Effector memory CD8-positive, alpha-beta T cell (primary cell): ENCODE measurements at places on chromosomes 1 and 21.

DNA sequence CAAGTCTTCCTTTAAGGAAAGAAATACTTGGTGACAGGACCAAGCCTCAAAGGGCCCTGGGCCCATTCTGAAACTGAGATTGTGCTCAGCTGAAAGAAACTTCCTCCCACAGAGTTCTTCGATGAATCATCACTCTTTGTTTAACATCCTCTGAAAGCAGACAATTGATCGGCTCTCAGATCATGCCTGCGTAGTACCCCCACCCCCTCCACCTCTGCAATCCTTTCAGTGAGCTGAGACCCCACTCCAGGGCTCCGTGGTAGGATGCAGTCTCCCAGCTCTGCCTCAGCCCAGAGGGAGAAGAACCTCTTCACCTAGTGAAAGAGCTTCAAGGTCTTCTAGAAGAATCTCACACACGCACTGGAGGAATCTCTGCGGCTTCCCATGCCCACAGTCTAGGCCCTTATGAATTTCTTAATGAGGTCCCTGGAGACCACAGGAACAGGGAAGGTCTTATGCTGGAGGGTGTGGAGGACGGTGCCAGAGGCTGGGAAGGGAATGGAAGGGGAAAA, 104.9 kb upstream of the SOD1 start:
- H3K27ac ChIP-seq, result no peak overlapping the region
- DNase-seq, result no peak
- peaks cover 4% of the 10 kb centered on the region for H3K36me3 ChIP-seq
- H3K4me1 ChIP-seq, result no peaks in the 10 kb centered on the region

DNA sequence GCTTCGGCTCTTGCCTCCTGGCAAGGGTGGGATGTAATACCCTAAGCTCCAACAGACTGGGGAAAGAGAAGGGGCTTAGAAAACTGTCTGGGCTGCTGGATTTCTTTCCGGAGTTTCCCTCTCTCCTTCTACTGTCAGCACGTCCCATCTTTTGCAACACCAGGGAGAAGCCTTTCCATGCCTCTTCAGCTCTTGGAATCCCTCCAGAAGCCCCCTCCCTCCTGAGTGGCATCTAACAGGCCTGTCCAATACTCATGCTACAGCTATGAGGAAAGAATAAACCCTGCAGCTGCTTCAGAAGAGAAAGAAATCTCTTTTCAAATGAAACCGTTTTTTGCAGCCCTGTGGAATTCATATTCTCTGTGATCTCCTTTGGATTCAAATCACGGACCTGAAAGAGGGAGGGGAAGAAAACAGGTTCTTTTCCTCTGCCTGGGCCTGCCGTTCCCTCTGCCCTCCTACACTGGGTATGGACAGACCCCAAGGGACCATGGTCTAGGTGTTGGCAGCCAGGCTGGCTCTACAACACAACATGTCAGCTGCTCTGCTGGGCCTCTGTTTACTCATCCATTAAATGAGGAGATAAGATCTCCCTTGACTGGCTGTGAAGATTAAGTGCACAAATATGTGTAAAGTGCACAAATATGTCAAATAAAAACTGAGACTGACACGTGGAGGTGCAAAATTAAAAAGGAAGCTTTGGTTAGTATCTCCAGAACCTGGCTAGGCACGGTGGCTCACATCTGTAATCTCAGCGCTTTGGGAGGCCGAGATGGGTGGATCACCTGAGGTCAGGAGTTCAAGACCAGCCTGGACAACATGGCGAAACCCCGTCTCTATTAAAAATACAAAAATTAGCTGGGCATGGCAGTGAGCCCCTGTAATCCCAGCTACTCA, 6.0 kb upstream of the CAPN2 start:
- no peaks in the 10 kb centered on the region for H3K36me3 ChIP-seq
- H3K27ac ChIP-seq, result peak overlapping the region; percentile 6
- no peak for DNase-seq
- H3K4me3 ChIP-seq, result no peak overlapping the region

DNA sequence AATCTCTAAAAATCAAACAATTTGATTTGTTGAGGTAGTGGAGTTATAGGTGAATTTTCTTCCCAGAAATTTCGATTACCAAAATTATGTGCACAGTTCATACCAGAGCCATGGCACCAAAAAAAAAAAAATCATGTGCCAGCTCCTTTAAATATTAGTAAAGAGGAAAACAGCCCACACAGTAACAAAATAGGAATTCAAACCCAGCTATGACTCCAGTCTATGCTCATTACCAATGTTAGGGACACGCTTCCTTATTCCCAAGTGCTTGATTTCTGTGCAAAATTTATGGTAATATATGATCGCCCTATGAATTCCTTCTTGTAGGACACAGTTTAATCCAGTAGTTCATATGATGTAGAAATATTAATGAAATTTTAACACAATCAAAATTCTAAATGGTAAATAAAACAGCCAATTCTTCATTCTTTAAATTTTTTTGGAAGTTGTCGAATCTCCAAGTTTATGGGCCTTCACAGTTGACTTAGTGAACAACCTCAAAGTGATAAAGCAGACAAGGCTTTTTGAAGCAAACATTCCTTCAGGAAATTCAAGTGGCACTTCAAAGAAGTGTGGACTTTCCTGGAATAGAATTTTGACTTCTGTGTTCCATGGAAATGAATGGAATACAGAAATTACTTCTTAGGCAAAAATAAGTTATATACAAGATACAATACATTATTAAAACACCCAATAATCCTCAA, 1.9 kb downstream of the TOR1AIP2 start:
- H3K36me3 ChIP-seq, result peaks cover 18% of the 10 kb centered on the region
- no peaks in the 10 kb centered on the region for H3K27me3 ChIP-seq
- DNase-seq, result no peak
- H3K4me1 ChIP-seq, result peaks cover 25% of the 10 kb centered on the region

DNA sequence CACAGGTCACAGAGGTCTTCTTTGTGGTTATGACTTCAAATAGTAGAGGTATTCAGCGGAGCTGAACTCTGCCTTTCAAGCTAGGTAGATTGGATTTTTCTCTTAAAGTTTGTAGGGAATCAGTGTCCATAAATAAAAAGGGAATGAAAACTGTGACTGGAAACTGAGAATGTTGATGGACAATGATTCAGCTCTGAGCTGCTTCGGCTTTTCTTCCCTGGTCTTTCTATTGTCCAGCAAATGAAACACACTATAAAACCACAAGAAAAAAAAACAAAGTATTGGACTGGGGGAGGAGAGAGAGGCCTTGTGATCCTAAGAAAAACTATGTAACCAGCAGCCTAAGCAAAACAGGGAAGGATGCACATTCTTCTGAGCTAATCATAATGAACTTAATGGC, 11.1 kb downstream of the TNNI3K start:
- no peak overlapping the region for H3K4me3 ChIP-seq
- no peak for DNase-seq
- H3K4me1 ChIP-seq, result no peaks in the 10 kb centered on the region
- no peaks in the 10 kb centered on the region for H3K36me3 ChIP-seq

- peaks cover 51% of the 10 kb centered on the region for H3K4me1 ChIP-seq
- H3K27me3 ChIP-seq, result no peaks in the 10 kb centered on the region
- H3K27ac ChIP-seq, result peak overlapping the region; percentile 93
- H3K36me3 ChIP-seq, result peaks cover 5% of the 10 kb centered on the region
These were observed 917 bp downstream of the KIAA0040 start for GRCh38 chr1:175191659-175192058.

DNA sequence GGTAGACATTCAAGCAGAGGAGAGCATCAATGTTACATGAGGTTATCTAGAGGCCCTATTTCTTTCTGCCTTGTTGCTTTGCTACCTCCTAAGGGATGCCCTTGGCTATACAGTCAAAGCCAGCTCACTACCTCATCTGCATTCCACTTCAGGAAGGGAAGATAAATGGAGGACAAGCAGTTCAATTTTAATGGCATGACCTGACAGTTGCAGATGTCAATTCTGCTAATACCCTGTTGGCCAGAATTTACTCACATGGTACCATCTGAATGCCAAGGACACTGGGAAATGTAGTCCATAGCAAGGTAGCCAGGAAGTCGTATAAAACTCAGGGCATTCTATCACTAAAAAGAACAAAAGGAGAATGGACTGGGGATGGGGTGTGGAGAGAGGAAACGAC, 31.5 kb downstream of the PALMD start:
- no peaks in the 10 kb centered on the region for H3K36me3 ChIP-seq
- DNase-seq, result no peak

GRCh38 chr1:199736646-199737045, 290.9 kb upstream of the NR5A2 start:
- DNase-seq, result no peak
- H3K4me1 ChIP-seq, result no peaks in the 10 kb centered on the region
- no peaks in the 10 kb centered on the region for H3K36me3 ChIP-seq
- no peak overlapping the region for H3K27ac ChIP-seq
- no peaks in the 10 kb centered on the region for H3K27me3 ChIP-seq
- no peak overlapping the region for H3K4me3 ChIP-seq

GRCh38 chr1:32764826-32765569, 52.2 kb downstream of the YARS1 start:
- H3K27me3 ChIP-seq, result no peaks in the 10 kb centered on the region
- no peaks in the 10 kb centered on the region for H3K36me3 ChIP-seq
- H3K4me1 ChIP-seq, result no peaks in the 10 kb centered on the region
- no peak overlapping the region for H3K27ac ChIP-seq
- no peak for DNase-seq
- no peak overlapping the region for H3K4me3 ChIP-seq
